Activated CD8-positive, alpha-beta T cell treated with anti-CD3 and anti-CD28 coated beads for 36 hours (primary cell): ENCODE measurements at places on chromosomes 3 and 15. TPM values are rescaled to one million over a fixed set of nuclear protein-coding genes. Genes with fewer than 3 reads are reported as not detected.

Gene CKMT1A
- total RNA-seq, result 0.38 TPM

DNA sequence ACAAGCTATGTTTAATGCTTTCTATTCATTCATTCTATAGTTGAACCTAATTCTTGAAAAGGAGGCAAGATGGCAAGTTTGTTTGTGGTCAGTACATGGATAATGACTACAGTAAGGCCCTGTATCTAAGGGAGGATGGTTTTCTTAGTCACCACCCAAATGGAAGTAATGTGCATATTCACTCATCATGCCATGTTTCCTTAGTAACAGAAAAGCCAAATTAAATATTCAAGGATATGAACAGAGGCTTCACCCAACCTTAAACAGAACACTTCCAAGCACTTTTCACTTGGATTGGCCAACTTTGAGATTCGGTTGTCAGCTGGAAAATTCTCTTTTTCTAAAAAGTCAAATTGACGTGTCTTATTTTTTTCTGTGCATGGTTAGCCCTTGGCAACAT is 805.3 kb upstream of the LMCD1 start:
- no peak for DNase-seq

DNA sequence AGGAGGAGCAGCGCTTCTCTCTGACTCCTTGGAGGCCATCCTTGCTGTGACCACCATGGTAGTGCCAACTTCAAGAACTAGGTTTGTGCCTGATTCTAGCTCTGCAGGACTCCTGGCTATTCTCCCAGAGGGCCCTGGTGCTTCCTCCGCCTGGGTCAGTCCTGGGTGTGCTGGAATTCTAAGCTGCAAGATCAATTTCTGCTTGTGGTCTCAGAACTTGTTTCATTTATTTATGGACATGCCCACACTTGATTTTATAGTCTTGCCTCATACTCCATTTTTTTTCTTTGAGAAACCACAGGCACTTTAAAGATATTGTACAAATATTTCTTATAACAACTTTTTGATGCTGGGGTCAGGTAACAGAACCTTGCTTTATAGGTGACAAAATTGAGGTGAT is 87.6 kb downstream of the PDCD6IP start:
- no peak for DNase-seq

Gene NPAP1
- total RNA-seq, result not detected
